ENCODE measurements at places on chromosomes 7 and 10.

GRCh38 chr7:148605350-148605749 is 14.8 kb downstream of the C7orf33 start:
- H3K4me1 ChIP-seq = peaks cover 20% of the 10 kb centered on the region
- no peaks in the 10 kb centered on the region for H3K27me3 ChIP-seq
- H3K36me3 ChIP-seq = peaks cover 8% of the 10 kb centered on the region
- no peak for DNase-seq

- no peaks in the 10 kb centered on the region for H3K4me1 ChIP-seq
- H3K27ac ChIP-seq = no peak overlapping the region
- H3K36me3 ChIP-seq = peaks cover 15% of the 10 kb centered on the region
These were observed 129.0 kb upstream of the C7orf33 start for GRCh38 chr7:148461392-148462179.

DNA sequence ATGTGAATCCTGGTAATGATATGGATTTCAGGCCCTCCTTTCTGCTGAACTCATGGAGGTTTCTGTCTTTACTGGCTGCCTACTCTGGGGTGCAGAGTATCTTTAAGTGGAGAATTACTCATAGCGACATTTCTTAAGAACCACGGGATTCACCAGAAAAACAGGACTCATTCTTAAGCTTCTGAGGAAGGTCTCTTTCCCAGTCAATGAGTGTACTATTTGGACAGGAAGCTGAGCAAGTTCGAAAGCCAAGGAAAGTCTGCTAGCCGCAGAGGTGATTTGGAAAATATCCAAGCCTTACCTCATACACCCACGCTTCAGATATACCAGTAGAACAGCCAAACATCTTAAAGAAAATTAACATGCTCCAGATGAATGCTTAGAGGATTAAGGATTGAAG is 377.6 kb upstream of the MYO3A start:
- no peak overlapping the region for H3K4me3 ChIP-seq
- no peak overlapping the region for H3K27ac ChIP-seq
- no peak for DNase-seq
- peaks cover 2% of the 10 kb centered on the region for H3K4me1 ChIP-seq
- H3K27me3 ChIP-seq = peaks cover 1% of the 10 kb centered on the region

DNA sequence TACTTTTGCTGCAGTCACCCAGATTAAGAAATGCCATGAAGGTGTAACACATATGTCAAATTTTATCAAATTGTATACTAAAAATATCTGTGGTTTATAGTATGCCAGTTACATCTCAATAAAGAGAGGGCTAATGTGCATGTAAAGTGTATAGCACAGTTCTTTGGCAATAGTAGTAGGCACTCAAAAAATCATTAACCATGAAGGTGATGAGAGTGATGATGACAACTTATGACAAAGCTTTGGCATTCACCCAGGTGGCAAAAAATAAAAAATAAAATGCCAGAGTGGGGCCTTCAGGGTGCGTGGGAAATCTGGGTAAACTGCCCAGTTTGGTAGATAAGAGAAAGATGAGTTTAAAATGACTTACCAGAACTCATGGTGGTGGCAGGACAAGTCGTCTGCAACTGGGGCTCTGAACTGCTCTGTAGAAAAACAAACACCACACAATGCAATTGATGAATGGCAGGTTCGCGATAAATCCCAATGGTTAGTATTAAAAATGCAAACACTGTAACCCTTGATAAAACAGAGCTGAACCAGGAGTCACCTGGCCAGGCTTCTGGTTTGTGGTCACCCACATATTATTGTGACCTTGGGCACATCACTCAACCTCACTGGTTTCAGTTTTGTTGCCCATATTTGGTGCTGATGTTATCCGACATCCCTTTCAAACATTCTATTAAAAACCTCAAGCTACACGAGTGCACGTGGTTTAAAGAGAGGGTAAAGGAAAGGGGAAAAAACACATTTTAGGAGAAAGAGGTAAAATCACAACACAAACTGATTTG is 120.2 kb downstream of the SORBS1 start:
- peaks cover 25% of the 10 kb centered on the region for H3K4me1 ChIP-seq
- peaks cover 5% of the 10 kb centered on the region for H3K27me3 ChIP-seq
- no peak overlapping the region for H3K27ac ChIP-seq
- no peak overlapping the region for H3K4me3 ChIP-seq

GRCh38 chr10:78657163-78657861 is 411.5 kb upstream of the ZMIZ1 start:
- H3K36me3 ChIP-seq = peaks cover 4% of the 10 kb centered on the region
- H3K4me3 ChIP-seq = no peak overlapping the region
- no peaks in the 10 kb centered on the region for H3K4me1 ChIP-seq
- DNase-seq = peak; percentile 79
- H3K27ac ChIP-seq = peak overlapping the region; percentile 45

DNA sequence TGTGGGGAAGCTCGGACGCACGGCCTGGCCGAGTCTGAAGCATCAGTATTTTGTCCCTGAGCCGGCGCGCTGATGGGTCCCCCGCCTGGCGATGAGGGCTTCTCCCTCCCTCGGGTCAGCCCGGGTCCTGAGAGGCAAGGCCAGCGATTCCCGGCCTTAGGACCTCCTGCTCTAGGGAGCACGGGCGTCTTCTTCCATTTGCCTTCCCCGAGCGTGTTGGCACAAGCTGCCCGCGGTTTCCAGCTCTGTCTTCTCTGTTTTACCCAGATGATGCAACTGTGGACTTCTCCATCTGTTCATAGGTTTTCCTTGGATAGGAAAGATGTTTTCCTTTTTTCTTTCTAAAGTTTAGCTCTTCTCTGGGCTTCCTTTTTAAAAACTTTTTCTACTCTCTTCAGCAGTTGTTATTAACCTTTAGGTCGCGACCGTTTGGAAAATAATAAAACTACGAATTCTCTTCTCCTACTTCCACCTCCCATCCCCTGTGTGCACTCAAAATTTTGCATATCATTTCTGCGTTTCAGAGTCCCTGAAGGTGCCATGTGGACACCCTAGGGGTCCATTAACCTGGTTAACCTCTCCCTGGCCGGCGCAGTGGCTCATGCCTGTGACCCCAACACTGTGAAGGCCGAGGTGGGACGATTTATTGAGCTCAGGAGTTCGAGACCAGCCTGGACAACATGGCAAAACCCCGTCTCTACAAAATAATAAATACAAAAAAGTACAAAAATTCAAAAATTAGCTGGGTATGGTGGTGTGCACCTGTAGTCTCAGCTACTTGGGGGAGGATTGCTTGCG is 1.4 kb upstream of the SLC25A28 start:
- H3K27me3 ChIP-seq = peaks cover 10% of the 10 kb centered on the region
- H3K4me3 ChIP-seq = peak overlapping the region; percentile 88
- peak overlapping the region; percentile 89 for H3K27ac ChIP-seq
- peaks cover 17% of the 10 kb centered on the region for H3K4me1 ChIP-seq
- H3K36me3 ChIP-seq = no peaks in the 10 kb centered on the region

- no peaks in the 10 kb centered on the region for H3K27me3 ChIP-seq
- H3K4me3 ChIP-seq = no peak overlapping the region
- H3K36me3 ChIP-seq = peaks cover 20% of the 10 kb centered on the region
These were observed 89.5 kb downstream of the VPS41 start for GRCh38 chr7:38819463-38819862.

Measured in glutamatergic neuron (in vitro differentiated cells).